ENCODE measurements at places on chromosomes 4 and X. TPM values are rescaled to one million over a fixed set of nuclear protein-coding genes. Genes with fewer than 3 reads are reported as not detected.

- DNase-seq, result no peak
Measured at GRCh38 chrX:24207826-24208225, 58.3 kb downstream of the ZFX start.

DNA sequence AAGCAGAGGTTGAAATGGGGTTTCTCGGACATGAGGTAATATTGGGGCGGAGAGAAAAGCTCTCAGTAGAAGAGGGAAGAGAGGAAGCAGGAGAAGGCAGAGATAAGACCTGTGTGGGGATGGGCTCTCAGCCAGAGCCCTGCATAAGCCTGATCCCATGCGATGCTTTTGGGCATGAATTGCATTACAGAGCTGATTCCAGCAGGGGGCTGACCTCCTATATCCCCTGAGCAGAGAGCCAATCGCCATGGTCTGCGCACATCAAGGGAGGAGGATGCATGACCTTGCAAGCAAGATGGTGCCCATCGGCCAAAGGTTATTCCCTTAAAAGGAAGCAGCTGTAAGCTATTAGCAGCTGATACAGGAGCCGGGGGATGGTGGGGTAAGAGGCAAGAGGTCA lies 7.6 kb downstream of the ANOS1 start:
- no peak for DNase-seq

- no peak for DNase-seq
Measured at GRCh38 chr4:150167054-150167453, 88.8 kb downstream of the DCLK2 start.

GRCh38 chrX:38824176-38824575 lies 22.9 kb downstream of the MID1IP1 start:
- DNase-seq, result no peak

GRCh38 chrX:108245462-108245861 lies 153.9 kb downstream of the ATG4A start:
- no peak for DNase-seq

- no peak for DNase-seq
Measured at GRCh38 chr4:85617202-85617601, 142.3 kb downstream of the ARHGAP24 start.

F8A2 gene
- not detected for total RNA-seq

BRCC3 gene
- total RNA-seq, result 13.4 TPM

- DNase-seq, result no peak
Measured at GRCh38 chr4:73070074-73070390, 516 bp upstream of the COX18 start.

NR3C2 gene
- 23.8 TPM for total RNA-seq

- no peak for DNase-seq
Measured at GRCh38 chr4:82954212-82954611, 53.7 kb downstream of the THAP9 start.

DNA sequence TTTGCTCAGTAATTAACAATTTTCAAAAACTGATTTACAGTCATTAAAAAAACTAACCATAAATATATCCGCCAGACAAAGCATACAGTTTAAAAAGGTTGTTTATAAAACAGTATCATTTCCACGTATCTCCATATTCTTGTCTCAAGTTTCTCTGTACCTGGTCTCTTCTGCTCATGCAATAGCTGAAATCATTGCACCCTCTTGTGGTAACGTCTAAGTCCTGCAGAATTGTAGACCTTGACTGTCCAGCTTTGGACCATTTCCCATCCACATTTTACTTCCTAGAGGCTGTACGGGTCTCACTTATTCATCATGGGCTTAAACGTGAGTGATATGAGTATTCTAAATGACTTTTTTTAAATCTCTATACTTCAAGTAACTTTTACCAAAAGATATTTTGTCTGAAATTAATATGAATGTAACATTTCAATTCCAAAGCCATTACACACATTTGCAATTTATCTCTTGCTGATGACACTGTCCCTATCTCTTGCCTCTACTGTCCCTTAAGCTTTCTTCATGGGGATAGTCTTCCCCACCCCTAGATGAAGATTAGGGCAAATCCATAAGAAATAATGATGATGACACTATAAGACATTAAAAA lies 118.5 kb downstream of the BTC start:
- DNase-seq, result no peak

DNA sequence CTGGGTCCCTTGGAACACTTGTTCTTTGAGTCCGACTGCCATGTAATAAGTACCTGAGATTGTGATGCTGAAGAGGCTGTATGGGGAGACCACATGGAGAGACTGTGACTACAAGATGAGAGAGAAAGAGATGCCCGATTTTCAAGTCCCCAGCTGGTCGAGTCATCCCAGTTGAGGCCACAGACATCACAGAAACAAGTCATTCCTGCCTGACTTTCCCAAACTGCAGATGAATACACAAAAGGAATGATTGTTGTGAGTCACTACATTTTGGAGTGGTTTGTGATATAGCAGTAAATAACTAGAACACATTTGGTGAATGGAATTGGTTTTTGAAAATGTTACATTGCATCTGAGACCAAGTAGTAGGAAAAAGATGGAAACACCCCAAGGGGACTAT lies 9.0 kb upstream of the YIPF7 start:
- DNase-seq, result no peak

ABCB7 gene
- total RNA-seq, result 23.1 TPM

BLTP1 gene
- 39.3 TPM for total RNA-seq

- no peak for DNase-seq
Measured at GRCh38 chrX:14883826-14884225, 10.6 kb downstream of the MOSPD2 start.

DNA sequence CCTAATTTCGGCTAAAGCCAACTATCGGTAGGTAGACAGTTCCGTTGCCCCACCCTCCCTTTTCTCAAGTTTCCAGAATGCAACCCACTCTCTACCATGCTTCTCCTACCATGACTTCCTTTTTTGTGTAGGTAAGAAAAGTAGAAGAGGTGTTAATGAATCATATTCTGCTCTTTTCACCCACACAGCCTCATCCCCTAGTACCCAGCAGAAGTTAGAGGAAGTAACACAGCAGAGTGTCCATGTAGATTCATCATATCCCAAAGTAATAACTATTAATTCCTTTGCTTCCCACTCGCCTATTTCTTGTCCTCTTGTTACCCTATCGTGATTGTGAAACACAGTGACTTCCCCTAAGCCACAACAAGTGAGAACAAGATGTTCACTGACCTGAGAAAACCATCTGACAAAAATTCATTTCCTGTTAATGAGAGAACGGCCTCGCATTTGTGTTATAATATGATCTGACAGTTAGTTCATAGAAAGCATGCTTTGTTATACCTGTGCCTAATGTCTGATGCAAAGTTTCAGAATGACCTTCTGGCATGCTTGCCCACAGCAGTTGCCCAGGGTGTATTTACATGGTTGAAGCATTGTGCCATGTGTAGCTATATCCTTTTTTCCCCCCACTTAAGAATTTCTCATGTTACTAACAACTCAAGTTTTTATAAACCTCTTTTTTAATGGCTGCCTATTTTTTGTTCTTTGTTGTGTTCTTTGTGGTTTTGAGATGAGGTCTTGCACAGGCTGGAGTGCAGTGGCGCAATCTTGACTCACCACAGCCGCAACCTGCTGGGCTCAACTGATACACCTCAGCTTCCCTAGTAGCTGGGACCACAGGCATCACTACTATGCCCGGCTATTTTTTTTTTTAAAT lies 185.6 kb downstream of the RAP1GDS1 start:
- no peak for DNase-seq

MAGED4B gene
- 2.2 TPM for total RNA-seq

AWAT2 gene
- total RNA-seq, result not detected

- DNase-seq, result no peak
Measured at GRCh38 chr4:48307528-48307927, 33.8 kb upstream of the SLAIN2 start.

DNA sequence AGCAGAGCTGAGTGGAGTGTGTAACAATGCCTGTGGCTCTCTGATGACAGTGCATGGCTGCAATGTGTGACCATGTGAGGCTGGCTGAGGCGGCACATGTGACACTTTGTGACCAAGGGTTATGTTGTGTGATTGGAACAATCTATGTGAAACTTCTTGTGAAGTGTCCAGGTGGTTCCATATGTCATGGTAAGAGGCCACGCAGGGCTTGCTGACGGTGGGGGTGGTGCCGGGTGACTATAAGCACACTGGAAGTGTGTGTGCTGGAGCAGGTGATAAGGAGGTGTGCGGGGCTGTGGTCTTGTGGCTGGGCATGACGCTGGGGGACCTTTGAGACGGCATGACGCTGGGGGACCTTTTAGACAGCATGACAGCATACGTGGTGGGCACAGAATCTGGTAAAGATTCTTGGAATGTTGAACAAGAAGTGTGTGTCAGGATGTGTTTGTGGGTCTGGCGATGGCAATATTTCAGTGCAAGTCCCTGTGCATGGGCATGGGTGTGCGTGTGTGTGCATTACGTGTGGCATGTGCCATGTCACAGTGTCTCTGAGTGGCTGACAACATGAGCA lies 7.4 kb upstream of the HDAC6 start:
- DNase-seq, result no peak

DNA sequence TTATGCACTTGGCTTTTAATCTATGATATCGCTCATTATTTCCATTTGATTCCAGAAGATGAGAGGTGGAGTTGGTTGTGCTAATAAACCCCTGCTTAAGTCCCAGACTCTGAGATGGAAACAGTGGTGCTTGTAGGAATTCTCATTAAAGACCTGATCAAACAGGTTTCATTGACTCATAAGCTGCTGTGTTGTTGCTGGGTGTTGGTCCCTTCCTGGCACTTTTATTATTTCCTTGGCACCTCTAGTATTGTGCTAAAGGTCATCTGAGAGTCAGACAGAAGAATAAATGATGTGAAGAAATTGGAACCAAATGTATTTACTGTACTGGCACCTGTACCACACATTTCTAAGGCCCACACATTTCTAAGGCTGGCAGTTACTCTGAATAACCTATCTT lies 544.7 kb upstream of the NR3C2 start:
- DNase-seq, result no peak

ZAR1 gene
- total RNA-seq, result not detected

TIMP1 gene
- total RNA-seq, result 605 TPM

GRCh38 chrX:257681-258289 lies 23.4 kb upstream of the PLCXD1 start:
- DNase-seq, result no peak

DNA sequence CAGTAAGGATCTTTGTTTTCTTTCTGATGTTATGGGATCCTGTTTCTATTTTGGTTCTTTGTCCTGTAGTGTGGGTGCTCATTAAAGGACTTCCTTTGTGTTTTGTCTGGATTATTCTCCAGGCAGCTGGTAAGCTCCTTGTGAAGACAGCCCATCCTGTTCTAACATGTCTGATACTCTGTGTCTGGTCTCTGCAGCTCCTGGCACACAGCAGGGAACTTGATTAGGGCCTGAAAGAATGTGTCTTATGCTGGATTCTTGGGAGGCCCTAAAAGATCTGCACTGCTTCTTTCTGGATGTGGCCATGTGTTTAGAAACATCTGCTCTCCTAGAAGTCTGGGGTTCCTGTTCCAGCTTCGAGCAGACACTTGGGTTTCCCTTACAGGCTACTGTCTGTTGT lies 38.1 kb upstream of the ATXN3L start:
- DNase-seq, result no peak

TMPRSS11E gene
- not detected for total RNA-seq

PAGE2B gene
- not detected for total RNA-seq

DNA sequence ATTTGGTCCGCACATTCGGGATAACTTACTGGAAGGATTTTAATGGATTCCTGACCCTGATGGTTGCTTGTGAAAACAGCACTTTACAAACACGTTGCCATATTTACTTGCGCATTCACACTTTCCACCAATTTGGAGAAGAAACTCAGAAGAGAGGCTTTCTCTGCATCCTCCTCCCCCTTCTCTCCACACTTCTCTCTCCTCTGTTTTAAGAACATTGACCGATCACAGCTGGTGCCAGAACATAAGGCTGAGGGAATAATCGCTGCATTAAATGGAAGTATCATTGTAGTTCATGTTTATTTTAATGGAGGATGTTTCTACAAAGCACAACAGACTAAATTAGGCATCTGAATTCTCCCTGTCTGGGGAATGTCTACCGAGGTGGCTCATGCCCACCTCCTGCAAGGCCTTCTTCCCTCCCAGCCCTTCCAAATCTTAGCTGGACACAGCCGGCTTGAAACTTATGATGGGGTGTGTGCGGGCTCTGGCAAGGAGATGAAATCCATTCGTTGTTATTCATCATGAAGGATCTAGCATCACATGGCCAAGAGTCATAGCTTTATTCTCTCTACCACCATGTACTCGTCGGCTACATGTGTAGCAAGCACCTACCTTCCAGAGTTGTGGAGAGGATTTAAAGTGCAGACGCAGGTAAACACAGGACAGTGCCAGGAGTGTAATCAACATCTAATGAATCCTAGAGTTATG lies 204.1 kb downstream of the LDB2 start:
- DNase-seq, result no peak

DNA sequence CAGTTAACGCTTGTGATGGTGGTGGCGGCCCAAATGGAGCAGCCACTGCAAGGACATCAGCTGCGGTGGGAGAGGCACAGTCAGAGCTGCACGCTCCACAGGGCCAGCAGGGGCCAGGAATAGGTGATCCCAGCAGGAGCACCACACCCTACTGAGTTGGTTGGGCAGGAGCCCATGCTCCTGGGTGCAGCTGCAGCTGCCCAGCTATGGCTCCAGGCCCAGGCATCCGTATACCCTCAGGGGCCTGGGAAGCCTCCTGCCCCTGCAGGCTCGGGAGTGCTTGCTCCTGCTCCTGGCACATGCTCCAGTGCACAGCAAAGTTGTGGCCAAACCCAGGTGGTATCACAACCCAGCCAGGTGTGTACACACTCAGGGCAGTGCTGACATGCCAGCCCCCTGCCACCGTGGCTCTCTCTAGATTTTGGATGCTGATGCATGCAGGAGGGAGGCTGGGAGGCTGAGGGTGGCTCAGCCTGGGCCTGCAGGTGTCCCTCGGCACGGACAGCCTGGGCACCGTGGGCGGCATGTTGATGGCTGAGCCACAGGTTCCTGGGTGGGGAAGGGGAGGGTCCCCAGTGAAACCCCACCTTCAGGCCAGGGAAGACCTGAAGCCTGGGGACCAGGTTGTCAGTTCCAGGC lies 150.2 kb downstream of the CXXC4 start:
- no peak for DNase-seq

UCHL1 gene
- 23.1 TPM for total RNA-seq

TLR6 gene
- total RNA-seq, result 3.2 TPM

LEF1 gene
- 0.71 TPM for total RNA-seq

DNA sequence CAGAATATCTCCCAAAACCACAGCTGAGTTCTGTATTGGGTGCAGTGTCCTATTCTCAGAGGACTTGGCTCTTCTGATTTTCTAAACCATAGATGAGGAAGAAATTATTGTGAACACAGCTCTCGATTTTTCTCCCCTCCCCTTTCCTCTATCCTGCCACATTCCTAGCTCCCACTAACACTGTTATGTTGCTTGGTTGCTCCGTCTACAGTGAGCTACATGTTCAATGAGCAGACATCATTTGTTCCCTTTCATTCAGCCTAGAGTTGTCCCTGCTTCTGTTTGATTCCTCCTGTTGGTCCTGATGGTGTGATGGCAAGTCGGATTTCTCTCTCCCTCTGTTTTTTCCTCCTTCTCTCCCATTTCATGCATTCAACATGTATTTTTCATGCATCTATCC lies 65.9 kb downstream of the DIPK2B start:
- DNase-seq, result no peak

Measured in left cardiac atrium (tissue), 4 donors.